ENCODE measurements at places on chromosomes 11 and 22.

- no peak for DNase-seq
Observed at GRCh38 chr11:70737816-70738630, 339.7 kb downstream of the CTTN start.

DNA sequence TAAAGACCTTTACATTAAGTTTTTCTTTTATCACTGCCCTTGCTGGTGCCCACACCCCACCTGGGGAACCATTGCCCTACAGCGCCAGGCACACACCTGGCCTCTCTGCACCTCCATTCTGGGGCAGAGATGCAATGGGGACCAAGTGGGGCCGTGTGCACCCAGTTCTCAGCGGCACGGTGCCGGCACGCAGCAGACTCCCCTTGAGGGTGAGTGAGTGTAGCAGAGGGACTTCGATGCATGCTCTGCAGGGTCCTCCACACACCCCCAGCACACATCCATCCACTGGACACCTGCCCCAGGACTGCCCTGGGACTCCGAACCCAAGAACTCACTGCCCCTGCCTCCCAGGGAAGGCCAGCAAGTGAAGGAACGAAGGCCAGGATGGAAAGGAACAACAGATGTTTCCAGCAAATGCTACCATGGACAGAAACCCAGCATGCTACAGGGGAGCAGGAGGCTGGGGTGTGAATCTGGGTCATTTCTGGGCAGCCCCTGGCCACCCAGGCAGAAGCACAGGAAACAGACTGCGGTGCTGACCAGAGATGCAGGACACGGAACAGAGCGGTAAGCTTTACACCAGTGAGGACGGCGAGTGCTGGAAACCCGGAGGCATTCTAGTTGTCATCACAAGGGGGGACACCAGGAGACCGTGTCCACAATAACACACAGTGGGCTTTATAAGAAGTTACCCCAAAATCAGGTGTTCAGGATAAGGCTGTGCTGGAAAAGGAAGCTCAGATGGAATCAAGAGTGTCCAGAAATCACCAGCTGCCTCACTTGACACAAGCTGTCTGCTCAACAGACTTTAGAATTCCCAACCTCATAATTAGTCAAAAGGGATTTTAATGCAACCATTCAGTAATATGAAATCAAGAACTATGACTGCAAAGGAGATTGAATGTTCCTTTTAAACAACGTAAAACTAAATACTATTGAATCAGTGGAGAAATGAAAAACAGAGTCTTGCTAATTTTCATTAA, 32.7 kb upstream of the MOB2 start:
- DNase-seq = no peak

DNA sequence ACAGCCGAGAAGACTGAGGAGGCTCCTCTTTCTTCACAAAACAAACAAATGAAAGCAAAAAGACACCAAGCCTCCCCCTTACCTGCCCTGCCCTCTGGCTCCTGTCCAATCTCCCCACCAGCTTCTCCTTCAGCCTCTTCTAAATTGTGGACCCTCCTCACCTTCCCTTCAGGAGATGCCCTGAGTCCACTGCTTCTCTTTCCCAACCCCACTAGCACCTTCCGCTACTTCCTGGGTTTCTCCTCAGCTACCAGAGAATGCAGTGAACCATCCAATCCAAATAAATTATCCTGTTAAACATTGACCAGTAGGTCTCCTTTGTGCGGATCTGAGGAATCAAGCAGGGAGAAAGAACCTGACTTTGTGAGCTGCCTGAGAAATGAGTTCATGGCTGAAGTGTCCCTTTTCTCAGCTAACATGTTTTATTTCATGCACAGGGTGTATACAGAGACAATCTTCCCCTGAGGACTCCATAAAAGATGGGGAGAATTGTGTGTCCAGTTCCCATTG, 63.2 kb upstream of the VPREB1 start:
- no peak for DNase-seq

GRCh38 chr11:118961189-118961588, 5.1 kb downstream of the UPK2 start:
- no peak for DNase-seq

- peak; percentile 87 for DNase-seq
Observed at GRCh38 chr11:17972987-17973386, 39.9 kb downstream of the SERGEF start.

DNA sequence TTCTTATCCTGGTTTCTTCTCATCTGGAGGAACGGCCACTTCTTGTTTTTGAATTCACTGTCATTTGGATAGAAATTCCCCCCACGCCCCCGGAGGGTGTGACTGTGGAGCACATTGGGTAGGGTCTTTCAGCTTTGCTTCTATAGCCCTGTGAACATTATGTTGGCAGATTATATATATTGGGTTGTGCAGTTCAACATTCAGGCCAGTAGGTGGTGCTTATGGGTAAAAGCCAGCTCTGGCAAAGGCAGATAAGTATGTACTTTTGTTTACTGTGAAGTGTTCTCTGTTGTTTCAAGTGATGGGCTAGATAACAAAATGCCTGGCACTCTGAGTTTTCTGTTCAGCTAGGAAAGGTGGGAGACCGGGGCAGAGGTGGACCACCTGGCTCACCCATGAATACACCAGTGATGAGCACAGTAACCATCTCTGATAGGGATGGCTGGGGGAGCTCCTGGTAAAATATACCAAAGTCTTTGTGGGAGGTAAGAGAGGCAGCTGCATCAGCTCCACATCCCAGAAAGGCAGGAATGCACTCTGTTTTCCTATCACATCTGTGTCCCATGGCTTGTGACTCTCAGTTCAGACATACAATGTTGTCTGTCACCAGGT, 1348.2 kb upstream of the RAG2 start:
- DNase-seq = peak; percentile 19

- DNase-seq = no peak
Observed at GRCh38 chr22:20799449-20799848, 25.5 kb downstream of the SERPIND1 start.

- DNase-seq = no peak
Observed at GRCh38 chr11:8288166-8288772, 24.6 kb upstream of the LMO1 start.

DNA sequence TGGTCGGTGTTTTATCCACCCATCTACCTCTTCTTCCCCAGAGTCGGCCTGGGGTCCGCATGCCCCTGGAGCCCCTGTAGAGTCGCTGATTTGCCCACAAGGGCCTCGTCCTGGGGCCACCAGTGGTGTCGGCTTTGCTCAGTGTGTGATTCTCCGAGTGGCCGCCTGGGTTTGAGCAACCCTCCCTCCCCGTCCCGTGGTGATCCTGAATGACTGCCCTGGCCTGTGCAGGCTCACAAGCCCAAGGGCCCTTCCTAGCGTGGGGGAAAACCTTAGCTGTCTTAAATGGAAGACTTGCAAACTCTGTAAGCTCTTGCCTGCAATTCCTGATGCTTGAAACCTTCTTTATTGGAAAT, 128.3 kb downstream of the OSBP2 start:
- no peak for DNase-seq

DNA sequence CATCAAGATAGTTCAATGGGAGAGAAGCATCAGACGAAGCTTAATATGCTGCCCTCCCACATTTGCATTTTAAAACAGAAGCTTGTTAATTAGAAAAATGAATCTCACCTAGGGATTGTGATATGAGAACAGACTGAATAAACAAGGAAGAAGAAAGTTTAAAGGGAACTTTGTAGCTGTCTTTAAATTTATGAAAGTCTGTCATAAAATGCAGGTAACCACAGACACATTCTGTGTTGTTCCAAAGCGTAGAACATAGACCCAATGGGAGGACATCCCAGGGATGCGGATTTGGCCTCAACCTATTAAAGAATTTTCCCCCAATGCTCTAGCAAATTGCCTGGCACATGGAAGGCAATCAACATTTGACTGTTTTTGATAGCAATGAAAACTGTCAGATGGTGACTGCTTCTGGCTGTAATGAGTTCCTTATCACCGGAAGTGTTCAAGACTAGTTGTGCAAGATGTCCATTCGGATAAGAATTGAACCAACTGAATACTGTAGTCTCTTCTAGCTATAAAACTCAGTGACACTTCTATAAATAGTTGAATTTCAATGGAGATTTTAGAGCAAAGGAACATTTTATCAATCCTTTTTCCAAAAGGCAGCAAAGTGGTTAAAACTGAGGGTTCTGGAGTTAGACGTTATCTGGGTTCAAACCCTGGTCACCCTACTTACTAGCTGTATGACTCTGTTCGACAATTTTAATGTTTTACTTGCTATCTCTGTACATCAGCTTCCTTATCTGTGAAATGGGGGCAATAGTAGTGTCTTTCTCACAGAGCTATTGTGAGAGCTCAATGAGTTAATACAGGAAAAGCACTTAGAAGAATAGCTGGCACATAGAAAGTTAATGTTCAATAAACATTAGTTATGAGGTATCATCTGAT, 64.9 kb downstream of the LIF start:
- no peak for DNase-seq

- DNase-seq = no peak
Observed at GRCh38 chr11:61416941-61417340, 12.8 kb downstream of the CPSF7 start.

GRCh38 chr11:10091314-10092045, 202.5 kb downstream of the SBF2 start:
- no peak for DNase-seq

- DNase-seq = no peak
Observed at GRCh38 chr11:96647621-96648020, 257.8 kb downstream of the JRKL start.

DNA sequence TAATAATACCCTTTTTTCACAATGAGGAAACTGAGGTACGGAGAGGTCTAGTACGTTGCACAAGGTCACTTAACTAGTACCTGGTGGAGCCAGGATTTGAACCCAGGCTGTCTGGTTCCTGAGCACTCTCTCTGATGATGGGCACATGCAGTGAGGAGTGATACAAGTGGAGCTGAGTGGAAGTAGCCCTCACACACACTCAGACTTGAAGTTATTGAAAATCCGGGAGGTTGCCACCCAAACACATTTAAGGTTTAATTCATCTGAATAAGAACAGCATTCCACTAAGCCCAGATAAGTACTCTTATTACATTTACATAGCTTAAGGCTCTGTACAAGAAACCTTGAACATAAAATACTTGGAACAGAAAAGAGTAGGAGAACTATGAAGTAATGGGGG, 4.8 kb downstream of the GRAP2 start:
- no peak for DNase-seq

- no peak for DNase-seq
Observed at GRCh38 chr11:114880442-114880841, 202.1 kb downstream of the NXPE2 start.

DNA sequence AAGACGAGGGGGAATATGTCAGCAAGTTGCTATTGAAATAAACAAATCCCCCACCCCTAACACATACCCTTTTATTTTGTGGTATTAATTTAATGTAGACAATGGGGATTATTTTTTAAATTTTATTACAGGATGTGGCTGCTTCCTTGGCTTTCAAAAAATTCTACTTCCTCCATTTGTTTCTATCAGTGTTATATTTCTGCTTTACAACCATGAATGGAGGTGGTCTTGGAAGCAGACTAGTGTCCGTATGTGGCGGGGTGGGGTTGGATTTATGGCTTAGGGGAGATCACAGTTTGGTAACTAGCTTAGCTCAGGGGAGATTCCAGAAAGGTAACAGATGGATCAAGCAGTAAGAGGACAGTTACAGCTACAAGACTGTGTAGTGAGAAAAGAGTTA, 39.3 kb upstream of the PICALM start:
- no peak for DNase-seq

GRCh38 chr22:24445481-24446259, 18.3 kb downstream of the ADORA2A start:
- DNase-seq = no peak

DNA sequence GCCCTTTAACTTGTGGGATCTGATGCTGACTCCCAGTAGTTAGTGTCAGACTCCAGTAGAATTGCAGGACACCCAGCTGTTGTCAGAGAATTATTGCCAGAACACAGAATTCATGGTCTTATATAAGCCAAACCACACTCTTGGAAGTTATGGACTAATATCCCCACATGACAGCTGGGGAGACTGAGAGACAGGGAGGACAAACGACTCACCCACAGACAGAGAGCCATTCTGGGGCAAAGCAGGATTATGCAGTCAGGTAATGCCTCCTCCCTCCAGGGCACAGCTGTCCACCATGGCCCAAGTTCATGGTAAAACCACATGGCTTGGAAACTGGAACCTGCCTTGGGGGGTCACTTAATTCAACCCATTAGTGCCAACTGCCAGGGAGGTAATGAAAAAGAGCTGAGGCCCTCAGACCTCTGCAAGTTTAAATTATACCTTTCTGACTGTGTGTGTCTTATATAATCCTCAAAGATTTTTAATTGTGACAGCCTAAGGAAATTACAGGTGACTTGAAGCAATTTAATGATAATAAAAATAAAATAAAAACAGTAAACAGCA, 299.5 kb downstream of the BUD13 start:
- DNase-seq = no peak

GRCh38 chr11:115760461-115761320, 256.5 kb upstream of the CADM1 start:
- DNase-seq = no peak

DNA sequence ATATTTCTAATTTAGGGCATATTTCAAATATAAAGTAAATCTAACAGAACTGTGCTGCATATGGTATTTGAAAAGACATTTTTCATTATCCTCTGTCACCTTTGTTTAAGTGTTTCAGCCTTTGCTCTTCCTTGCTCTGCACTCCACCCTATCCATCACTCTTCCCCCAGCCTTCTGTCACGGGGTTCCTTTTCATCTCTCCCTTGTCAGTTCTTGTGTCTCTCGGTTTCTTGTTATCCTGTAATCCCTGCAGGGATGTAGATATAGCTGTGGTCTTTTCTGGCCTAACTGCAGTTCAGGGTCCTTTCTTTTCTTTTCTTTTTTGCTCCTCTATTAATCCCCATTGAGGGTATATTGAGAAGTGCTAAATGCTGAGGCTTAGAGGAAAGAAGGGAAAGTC, 261.9 kb downstream of the DCDC1 start:
- DNase-seq = no peak

DNA sequence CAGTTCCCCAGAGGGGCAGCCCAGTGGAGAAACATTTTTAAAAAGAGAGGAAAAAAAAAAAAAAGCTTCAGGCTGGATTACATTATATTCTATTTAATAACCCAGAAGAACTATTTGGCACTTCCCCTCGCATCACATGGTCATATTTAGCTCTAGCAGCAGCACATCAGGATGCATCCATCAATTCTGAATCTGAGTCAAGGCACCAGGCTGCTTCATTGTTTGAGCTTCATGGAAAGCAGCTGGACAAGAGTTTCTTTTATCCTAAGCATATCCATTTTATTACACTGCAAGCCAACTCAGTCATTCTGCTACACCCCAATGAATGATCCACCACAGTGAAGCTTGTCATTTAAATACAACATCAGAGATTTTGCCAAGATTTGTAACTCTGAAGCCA, 10.0 kb downstream of the SPTY2D1 start:
- DNase-seq = no peak

- DNase-seq = no peak
Observed at GRCh38 chr11:102527684-102528083, 2.9 kb downstream of the MMP7 start.

Data from HFFc6 (cell line).